ENCODE measurements at places on chromosomes 3 and 15. TPM values are rescaled to one million over a fixed set of nuclear protein-coding genes. Genes with fewer than 3 reads are reported as not detected.

- no peak overlapping the region for H3K4me3 ChIP-seq
- no peaks in the 10 kb centered on the region for H3K4me1 ChIP-seq
- H3K27me3 ChIP-seq = no peaks in the 10 kb centered on the region
- no peaks in the 10 kb centered on the region for H3K36me3 ChIP-seq
- DNase-seq = no peak
- H3K27ac ChIP-seq = no peak overlapping the region
Measured at GRCh38 chr15:95655089-95655607, 675.4 kb upstream of the NR2F2 start.

DNA sequence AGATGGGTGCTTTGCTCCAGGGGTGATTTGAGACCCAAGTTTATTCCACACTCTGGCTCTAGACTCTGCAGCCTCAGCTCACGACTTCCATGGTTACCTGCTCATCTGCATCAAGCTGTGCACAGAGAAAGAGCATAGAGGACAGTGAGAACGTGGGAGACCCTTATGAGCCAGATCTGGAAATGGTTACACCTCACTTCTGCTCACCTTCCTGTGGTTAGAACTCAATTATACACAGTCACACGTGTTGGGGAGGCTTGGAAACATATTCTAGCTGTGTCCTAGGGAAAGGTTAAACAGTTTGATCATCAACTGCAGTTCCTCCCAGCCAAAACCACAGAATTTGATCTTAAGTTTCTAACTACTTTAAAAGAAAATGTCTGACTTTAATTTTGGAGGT lies 1.8 kb downstream of the FETUB start:
- no peak overlapping the region for H3K27ac ChIP-seq
- no peak for DNase-seq
- H3K36me3 ChIP-seq = no peaks in the 10 kb centered on the region
- no peak overlapping the region for H3K4me3 ChIP-seq
- H3K4me1 ChIP-seq = no peaks in the 10 kb centered on the region

FSD2 gene
- not detected for total RNA-seq

GRCh38 chr3:177752831-177753230 lies 555.5 kb upstream of the TBL1XR1 start:
- H3K27me3 ChIP-seq = no peaks in the 10 kb centered on the region
- H3K27ac ChIP-seq = no peak overlapping the region
- H3K36me3 ChIP-seq = no peaks in the 10 kb centered on the region
- no peak for DNase-seq
- H3K4me1 ChIP-seq = peaks cover 7% of the 10 kb centered on the region

BFSP2 gene
- total RNA-seq = not detected

FAM3D gene
- total RNA-seq = not detected

DNA sequence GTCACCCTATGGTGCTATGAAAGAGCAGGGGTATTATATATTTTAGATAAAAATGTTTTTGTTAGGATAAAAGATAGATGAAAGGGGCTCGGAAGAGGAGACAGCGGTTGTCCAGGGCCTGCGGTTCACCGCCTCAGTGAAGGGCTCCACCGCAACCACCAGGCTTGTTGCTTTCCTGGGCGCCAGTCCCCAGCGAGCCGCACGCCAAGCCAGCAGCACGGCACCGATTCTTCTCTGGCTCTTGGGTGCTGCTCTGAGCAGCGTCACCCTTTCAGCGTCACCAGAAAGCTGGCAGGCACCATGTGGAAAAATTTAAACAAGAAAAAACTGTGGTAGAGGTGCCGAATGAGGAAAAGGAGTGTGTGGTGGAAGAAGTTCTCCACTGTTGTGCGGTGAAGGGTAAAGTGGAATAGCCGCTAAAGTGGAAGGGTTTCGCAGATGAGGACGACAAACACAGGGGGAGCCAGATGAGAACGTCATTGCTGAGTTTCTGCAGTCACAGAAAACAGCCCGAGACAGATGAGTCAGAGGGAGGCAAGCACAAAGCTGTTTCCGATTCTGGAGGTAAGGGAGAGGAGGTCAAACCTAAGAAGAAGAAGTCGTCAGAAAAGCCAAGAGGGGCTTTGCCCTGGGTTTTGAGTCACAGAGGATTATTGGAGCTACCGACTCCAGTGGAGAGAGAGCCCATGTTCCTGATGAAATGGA lies 569.2 kb downstream of the ZBBX start:
- H3K27ac ChIP-seq = no peak overlapping the region
- no peaks in the 10 kb centered on the region for H3K4me1 ChIP-seq
- no peaks in the 10 kb centered on the region for H3K27me3 ChIP-seq
- H3K36me3 ChIP-seq = no peaks in the 10 kb centered on the region
- no peak for DNase-seq

- H3K27ac ChIP-seq = no peak overlapping the region
- DNase-seq = no peak
- no peaks in the 10 kb centered on the region for H3K36me3 ChIP-seq
Measured at GRCh38 chr3:22555753-22556435, 647.2 kb upstream of the UBE2E2 start.

- H3K36me3 ChIP-seq = no peaks in the 10 kb centered on the region
- no peaks in the 10 kb centered on the region for H3K27me3 ChIP-seq
- no peak overlapping the region for H3K4me3 ChIP-seq
- H3K27ac ChIP-seq = no peak overlapping the region
- no peaks in the 10 kb centered on the region for H3K4me1 ChIP-seq
- no peak for DNase-seq
Measured at GRCh38 chr15:26631894-26632293, 141.0 kb downstream of the GABRB3 start.

LAMB2 gene
- total RNA-seq = 589 TPM

DNA sequence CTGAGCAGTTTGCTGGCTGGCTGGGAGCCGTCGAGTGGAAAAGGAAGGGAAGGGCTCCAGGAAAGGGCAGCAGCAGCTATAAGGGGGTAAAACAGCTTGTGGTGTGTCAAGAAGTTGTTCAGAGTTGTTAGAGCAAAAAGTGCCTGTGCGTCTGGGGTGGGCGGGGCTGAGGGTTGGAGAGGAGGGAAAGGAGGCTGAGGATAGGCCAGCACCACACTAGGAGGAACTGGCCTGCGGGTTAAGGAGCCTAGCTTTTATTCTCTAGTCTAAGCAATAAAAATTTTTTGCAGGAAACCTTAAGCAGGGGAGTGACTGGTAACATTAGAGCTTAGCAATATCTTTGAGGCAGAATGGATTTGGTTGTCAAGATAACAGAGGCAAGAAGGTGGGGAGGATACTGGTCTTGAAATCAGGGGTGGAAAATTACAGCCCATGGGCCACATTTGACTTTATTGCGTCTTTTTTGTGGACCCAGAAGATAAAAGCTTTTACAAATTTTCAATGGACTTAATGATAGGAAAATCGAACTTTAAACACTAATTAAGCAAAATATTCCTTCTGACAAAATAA lies 134.5 kb upstream of the AADACL2 start:
- no peak for DNase-seq
- H3K27me3 ChIP-seq = no peaks in the 10 kb centered on the region
- no peaks in the 10 kb centered on the region for H3K36me3 ChIP-seq
- no peaks in the 10 kb centered on the region for H3K4me1 ChIP-seq

- no peaks in the 10 kb centered on the region for H3K4me1 ChIP-seq
- no peak for DNase-seq
- H3K27ac ChIP-seq = no peak overlapping the region
- no peaks in the 10 kb centered on the region for H3K27me3 ChIP-seq
- H3K36me3 ChIP-seq = no peaks in the 10 kb centered on the region
- no peak overlapping the region for H3K4me3 ChIP-seq
Measured at GRCh38 chr15:27249046-27249759, 278.2 kb downstream of the GABRG3 start.

DNA sequence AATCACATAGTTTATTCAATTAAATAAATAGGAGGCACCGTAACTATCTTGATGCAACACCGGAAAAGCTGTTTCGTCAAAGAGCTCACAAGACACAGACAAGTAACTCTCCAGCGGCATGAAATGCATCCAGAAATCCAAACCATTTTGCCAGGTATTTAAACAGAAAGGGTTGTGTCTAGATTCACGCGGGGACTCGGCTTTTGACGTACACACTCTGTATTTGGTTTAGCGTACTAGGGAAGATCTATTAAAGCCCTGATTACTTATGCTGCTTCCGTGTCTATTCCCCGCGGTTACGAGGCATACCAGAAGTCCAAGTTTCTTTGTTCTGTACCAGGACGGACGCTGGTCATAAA lies 718 bp downstream of the BNIP2 start:
- peak; percentile 78 for DNase-seq
- no peaks in the 10 kb centered on the region for H3K27me3 ChIP-seq
- H3K36me3 ChIP-seq = no peaks in the 10 kb centered on the region
- no peaks in the 10 kb centered on the region for H3K4me1 ChIP-seq

GRCh38 chr3:14019459-14019858 lies 105.2 kb downstream of the CHCHD4 start:
- H3K36me3 ChIP-seq = no peaks in the 10 kb centered on the region
- H3K27ac ChIP-seq = no peak overlapping the region
- no peak for DNase-seq
- H3K4me1 ChIP-seq = no peaks in the 10 kb centered on the region

- H3K27me3 ChIP-seq = no peaks in the 10 kb centered on the region
- no peaks in the 10 kb centered on the region for H3K4me1 ChIP-seq
- H3K36me3 ChIP-seq = no peaks in the 10 kb centered on the region
- no peak overlapping the region for H3K27ac ChIP-seq
- H3K4me3 ChIP-seq = no peak overlapping the region
Measured at GRCh38 chr3:125069452-125069851, 13.7 kb upstream of the HEG1 start.

GRCh38 chr3:22994781-22995180 lies 208.3 kb upstream of the UBE2E2 start:
- no peak overlapping the region for H3K27ac ChIP-seq
- no peak for DNase-seq
- H3K4me1 ChIP-seq = no peaks in the 10 kb centered on the region
- no peaks in the 10 kb centered on the region for H3K27me3 ChIP-seq

GRCh38 chr15:101723171-101723873 lies 951 bp downstream of the TARS3 start:
- H3K27ac ChIP-seq = no peak overlapping the region
- no peaks in the 10 kb centered on the region for H3K27me3 ChIP-seq
- H3K4me1 ChIP-seq = peaks cover 14% of the 10 kb centered on the region
- peak overlapping the region; percentile 86 for H3K4me3 ChIP-seq
- H3K36me3 ChIP-seq = peaks cover 38% of the 10 kb centered on the region

DLL4 gene
- total RNA-seq = 11.2 TPM

DNA sequence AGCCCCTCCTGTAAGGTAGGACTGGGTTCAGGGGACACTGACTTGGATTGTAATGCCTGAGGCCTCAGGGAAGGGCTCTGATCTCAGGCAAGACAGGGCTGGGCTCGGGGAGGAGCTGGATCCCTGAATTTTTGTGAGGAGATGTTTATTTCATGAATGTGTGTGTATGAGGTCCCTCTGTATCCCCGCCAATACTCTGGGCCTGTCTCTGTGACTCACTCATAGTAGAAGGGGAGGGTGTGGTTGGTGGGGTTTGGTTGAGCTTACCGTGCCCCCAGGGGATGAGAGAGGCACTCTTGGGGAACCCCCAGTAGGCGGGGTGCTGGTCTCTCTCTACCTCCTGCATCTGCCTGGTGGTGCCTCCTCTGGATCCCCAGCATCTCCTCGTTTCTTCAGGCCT lies 28.1 kb downstream of the RPSA start:
- no peak for DNase-seq
- no peak overlapping the region for H3K27ac ChIP-seq
- H3K36me3 ChIP-seq = no peaks in the 10 kb centered on the region
- no peaks in the 10 kb centered on the region for H3K4me1 ChIP-seq
- H3K4me3 ChIP-seq = no peak overlapping the region
- no peaks in the 10 kb centered on the region for H3K27me3 ChIP-seq

DNA sequence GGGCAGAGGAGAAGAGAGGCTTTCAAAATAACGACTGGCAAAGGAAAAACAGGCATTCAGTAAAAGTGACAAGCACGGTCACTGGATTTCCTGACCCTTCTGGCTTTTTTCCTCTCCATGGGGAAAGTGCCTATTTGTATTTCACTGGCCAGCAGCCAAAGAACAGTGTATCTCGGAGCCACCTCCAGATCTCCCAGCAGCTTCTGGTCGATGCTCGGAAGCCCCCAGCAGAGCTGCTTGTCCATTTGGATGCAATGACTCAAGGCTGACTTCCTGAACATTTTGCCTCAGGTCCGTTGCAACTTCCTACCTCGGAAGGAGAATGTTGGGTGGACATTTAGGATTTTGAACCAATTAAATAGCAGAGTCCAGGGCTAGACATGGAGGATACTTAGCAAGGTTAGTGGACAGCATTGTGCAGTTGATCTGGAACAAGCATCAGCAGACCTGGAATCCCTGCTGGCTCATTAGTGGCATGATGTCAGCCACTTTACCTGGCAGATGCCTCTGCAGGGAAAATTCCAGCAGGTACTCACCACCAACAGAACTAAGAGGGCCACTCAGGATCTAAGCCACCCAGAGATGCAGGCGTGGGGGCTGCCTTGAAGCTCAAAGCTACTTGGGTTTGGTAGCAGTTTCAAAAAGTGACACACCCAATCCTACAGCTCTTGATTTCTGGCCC lies 1.1 kb downstream of the FAM107A start:
- H3K4me3 ChIP-seq = peak overlapping the region; percentile 53
- H3K27ac ChIP-seq = peak overlapping the region; percentile 82
- H3K36me3 ChIP-seq = peaks cover 5% of the 10 kb centered on the region
- H3K4me1 ChIP-seq = peaks cover 5% of the 10 kb centered on the region
- DNase-seq = no peak
- H3K27me3 ChIP-seq = no peaks in the 10 kb centered on the region

DNA sequence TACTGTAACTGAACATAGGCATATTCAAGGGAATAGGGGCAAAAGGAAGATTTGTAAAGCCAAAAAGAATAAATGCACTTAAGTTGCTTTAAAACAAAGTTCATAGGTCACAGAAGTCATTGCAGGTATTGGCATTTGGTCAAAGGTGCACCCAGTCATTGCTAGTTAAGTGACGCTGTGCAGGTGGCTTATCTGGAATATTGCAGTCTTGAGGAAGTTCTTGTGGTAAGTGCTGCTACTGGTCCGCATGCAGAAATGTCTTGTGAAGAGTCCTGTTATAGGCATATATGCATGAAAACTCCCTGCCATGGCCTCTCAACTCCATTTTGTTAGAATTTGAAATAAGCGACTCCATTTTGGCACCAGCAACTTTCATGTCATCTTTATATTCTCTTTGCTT lies 293.1 kb downstream of the GBE1 start:
- DNase-seq = no peak
- no peak overlapping the region for H3K4me3 ChIP-seq
- no peaks in the 10 kb centered on the region for H3K36me3 ChIP-seq
- H3K4me1 ChIP-seq = no peaks in the 10 kb centered on the region
- H3K27ac ChIP-seq = no peak overlapping the region
- no peaks in the 10 kb centered on the region for H3K27me3 ChIP-seq

- H3K36me3 ChIP-seq = no peaks in the 10 kb centered on the region
- no peaks in the 10 kb centered on the region for H3K4me1 ChIP-seq
- H3K27ac ChIP-seq = no peak overlapping the region
- H3K4me3 ChIP-seq = no peak overlapping the region
Measured at GRCh38 chr3:178406206-178406605, 130.0 kb upstream of the KCNMB2 start.

DNA sequence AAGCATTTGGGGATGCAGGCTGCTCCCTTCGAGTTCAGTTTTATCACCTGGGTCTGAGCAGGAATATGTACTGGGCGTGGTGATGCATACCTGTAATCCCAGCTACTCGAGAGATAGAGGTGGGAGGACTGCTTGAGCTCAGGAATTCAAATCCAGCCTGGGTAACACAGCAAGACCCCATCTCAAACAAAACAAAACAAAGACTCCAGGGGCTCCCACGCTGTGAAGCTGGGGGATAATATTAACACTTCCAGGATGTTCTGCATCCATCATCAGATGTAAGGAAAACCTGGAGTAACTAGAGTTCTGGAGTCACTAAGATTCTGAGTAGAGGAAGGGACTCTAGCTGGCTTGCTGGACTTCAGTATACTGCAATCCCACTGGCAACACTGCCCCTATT lies 40.6 kb downstream of the LYZL4 start:
- H3K4me3 ChIP-seq = no peak overlapping the region
- no peaks in the 10 kb centered on the region for H3K27me3 ChIP-seq
- no peak overlapping the region for H3K27ac ChIP-seq
- H3K4me1 ChIP-seq = no peaks in the 10 kb centered on the region
- DNase-seq = no peak

Measured in tibial nerve (tissue), 4 donors.